ENCODE measurements at places on chromosomes 3 and 15. TPM values are rescaled to one million over a fixed set of nuclear protein-coding genes. Genes with fewer than 3 reads are reported as not detected.

The C3orf80 gene
- total RNA-seq, result not detected

The GPR62 gene
- total RNA-seq, result not detected

The RASGRF1 gene
- total RNA-seq, result not detected

The ABHD5 gene
- 14.7 TPM for total RNA-seq

The KCNAB1 gene
- total RNA-seq, result not detected

The TP63 gene
- total RNA-seq, result not detected

The CCR3 gene
- 0.66 TPM for total RNA-seq

Measured in SJSA1 (cell line).